Inflammatory macrophage treated with lipopolysaccharide for 1 hour (primary cell): ENCODE measurements at places on chromosomes 1 and 21.

DNA sequence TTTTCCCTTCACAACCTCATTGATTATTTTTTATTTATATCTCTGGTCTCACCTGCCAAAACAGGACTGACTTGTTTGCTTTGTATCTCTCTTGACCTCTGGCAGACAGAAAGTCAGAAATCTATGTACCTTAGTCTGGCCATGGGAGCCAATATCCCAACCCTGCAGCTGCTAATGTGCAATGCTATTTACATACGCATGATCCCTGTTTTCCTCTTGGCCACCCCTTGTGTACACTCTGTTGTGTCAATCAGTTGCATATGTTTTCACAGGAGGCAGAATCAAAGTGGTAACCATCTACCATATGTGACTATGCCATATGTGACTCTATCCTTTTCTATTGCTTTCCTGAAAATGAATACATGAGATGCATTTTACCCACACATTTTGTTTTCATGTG lies 688.8 kb downstream of the PLA2G4A start:
- DNase-seq, result no peak

GRCh38 chr21:36733857-36734256 lies 34.9 kb downstream of the SIM2 start:
- DNase-seq, result no peak

- no peak for DNase-seq
Observed at GRCh38 chr1:62377043-62377562, 57.9 kb upstream of the KANK4 start.

GRCh38 chr1:101407505-101408211 lies 170.8 kb downstream of the S1PR1 start:
- no peak for DNase-seq

DNA sequence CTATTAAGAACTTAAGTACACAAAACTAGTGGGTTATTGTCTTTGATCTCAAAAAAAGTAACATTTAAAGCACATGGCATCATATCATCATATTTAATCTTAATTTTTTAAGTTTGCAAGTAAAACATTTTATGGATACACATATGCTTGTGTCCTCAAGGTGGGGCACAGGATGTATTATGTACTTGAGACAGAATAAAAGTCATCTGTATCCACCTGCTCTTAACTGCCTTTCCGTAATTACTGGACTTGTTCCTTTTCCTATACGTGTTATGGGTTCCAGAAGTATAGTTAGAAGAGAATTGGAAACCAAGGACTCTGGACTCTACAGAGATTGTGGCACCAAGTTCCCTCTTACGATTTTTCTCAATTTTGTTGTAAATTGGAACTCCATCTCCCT lies 79.4 kb downstream of the FCRL5 start:
- DNase-seq, result no peak
